ENCODE measurements at places on chromosomes 16 and 17.

DNA sequence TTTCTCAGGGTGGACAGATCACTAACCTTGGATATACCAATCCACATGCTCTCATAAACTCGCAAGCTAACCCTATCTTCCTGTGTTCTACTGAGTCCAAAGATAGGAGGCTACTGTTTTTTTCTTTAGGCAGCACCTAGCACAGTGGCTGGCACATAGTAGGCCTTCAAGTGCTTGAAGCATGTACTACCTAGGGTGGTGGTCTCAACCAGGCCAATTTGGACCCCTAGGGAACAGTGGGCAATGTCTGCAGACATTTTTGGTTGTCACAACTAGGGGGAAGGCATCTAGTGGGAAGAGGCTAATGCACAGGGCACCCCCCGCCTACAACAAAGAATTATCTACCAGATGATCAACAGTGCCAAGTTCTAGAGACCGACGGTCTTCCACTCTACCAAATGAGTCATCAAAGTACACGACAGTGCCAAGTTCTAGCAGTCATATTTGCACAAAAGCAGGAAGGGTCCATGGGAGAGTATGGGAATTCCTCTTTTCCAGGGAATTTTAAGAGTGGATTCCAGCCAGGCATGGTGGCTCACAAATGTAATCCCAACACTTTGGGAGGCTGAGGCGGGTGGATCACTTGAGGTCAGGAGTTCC, 390.3 kb downstream of the SLC39A11 start:
- DNase-seq = no peak

GRCh38 chr17:12958786-12959185, 59.0 kb downstream of the ELAC2 start:
- DNase-seq = no peak

DNA sequence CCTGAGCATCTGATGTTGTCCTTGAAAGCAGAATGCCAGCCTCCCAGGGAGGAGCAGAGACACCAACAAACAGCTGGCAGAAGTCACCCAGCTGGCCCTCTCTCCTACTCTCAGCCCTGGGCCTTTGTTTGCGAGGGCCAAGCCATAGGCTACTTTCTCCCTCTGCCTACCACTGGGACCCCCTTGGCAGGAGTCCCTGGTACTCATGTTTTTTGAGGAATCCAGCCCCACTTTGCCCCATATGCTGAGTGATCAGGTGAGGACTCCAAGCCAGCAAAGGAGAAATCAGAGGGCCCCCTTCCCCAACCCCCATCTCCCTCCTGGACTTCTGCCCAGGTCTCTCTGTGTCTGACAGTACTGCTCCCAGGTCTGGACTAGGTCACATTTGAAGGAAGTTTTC, 121.9 kb downstream of the USP31 start:
- DNase-seq = no peak

DNA sequence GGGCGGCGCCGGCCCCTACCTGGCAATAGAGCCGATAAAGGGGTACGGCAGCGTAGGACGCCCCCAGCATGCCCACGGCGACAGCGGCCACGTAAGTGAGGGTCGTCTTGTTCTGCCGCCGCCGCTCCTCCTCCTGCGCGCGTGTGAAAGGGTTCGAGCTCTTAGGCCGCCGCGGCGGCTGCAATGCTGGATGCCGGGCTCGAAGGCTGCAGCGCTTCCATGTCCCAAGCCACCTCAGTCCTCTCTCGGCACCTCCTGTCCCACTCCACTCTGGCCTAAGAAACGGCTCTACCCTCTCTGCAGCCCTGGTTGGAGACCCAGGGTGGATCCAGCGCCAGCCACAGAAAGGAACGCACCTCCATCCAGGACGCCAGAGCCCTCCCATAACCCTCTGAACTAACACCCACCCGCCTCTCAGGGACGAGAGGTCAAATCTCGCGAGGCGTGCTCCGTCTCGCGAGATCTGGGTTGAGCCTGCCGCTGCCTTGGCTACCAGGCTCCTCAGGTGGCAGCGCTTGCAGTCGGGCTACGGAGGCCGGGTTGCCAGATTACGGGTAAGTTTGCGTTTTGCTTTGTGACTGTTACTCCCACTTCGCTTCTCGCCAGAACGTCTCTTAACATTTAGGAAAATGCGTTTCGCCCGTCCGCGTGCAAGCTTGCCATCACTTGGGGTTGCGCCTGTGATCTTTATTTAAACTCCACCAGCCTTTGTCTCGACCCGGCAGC, at the start of the genes COX11 and STXBP4:
Gene COX11 (minus strand): TSS at position 393 of the 726 bp plus-strand sequence. CDS start 8 bp downstream, at position 385.
Gene STXBP4 (plus strand): TSS at position 504 of the 726 bp plus-strand sequence. CDS start 17,455 bp downstream, outside the sequence.
- peak; percentile 91 for DNase-seq

DNA sequence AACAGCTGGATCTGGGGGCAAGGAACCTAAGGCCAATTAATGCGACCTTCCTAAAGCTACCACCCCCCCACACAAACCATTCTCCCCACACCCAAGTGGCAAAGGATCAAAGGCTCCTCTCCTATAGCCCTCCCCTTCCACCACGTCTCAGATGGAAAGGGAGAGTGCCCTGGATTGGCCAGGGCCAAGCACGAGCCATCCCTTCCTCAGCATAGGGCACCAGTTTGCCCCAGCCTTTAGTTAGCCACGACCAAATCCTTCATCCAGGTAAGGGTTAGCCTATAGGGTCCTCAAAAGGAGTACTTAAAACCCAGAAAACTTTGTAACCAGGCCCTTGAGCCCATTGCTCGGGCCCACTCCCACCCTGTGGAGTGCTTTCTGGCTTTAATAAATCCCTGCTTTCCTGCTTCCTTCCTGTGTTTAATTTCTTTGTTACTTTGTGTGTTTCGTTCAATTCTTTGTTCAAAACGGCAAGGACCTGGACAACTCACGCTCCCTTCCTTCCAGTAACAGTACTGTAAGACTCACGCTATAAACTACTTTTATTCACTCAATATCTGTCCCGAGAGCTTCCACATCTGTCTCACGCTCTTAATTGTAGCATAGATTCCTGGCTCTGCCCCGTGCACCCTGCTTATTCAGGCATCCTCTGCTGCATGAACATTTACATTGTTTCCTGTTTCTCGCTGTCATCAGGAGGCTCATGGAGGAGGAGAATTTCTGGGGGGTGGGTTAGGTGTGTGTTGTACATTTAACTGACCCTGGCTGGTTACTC, 62.3 kb downstream of the TNFRSF13B start:
- DNase-seq = no peak

GRCh38 chr17:81329927-81330883, 35.1 kb upstream of the SLC38A10 start:
- DNase-seq = no peak

GRCh38 chr17:66944351-66945146, 20.0 kb upstream of the CACNG4 start:
- no peak for DNase-seq

DNA sequence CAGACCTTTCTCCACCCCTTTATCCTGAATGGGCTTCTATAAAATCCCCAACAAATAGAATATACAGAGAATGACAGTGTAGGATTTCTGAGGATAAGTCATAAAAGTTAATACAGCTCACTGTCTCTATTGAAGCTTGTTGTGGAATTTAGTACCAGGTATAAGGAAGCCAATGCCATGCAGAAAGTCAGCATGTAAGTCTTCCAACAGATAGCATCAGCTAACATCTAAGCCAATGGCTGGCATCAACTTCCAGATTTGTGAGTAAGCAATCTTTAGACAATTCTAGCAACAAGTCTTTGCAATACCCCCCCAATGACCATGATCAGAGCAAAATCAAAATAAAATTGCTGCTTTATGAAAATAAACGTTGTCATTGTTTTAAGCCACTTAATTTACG, 22.5 kb upstream of the LRRC37A3 start:
- DNase-seq = no peak

DNA sequence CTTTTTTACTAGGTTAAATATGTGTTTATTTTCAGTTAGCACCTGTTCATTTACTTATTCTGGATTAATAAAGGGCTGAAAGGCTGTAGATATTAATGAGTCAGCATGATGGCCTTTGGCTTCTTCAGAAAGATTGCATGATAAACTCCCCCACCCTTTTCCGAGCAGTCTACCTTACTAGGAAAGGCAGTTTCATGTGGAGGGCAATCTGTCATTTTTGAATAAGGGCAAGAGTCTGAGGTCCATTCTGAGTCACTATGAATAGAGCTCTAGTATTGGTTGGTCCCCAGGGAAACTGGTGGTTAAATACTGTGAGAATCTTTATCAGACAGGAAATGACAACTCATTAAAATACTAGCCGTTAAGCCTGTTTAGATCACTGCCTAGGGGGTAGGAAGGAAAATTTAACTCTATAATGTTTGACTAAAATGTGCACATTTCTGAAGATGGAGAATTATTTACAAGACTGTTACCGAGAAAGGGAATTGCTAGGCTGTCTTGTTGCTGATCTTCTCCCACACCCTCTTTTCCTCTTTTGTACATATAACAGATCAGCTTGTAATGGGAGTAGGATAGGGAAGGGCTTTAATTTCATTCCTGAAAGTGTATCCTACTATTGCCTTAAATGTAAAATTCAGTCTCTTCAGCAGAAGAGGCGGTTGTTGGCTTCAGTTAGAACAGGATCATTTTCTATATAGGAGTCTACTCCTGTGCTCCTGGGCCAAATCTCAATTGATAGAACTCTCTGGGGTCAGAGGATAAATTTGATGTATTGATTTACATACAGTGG, 63.3 kb downstream of the TUBD1 start:
- DNase-seq = no peak

All from stimulated activated CD8-positive, alpha-beta memory T cell treated with anti-CD3 and anti-CD28 coated beads, Interleukin-15, amount 100 ng/mL, for 48 hours (primary cell).